ENCODE measurements at places on chromosomes 6 and 20.

- no peaks in the 10 kb centered on the region for H3K27me3 ChIP-seq
- no peak overlapping the region for H3K4me3 ChIP-seq
- H3K27ac ChIP-seq, result no peak overlapping the region
- H3K4me1 ChIP-seq, result peaks cover 21% of the 10 kb centered on the region
These were observed 162.8 kb downstream of the SCML4 start for GRCh38 chr6:107661291-107661690.

DNA sequence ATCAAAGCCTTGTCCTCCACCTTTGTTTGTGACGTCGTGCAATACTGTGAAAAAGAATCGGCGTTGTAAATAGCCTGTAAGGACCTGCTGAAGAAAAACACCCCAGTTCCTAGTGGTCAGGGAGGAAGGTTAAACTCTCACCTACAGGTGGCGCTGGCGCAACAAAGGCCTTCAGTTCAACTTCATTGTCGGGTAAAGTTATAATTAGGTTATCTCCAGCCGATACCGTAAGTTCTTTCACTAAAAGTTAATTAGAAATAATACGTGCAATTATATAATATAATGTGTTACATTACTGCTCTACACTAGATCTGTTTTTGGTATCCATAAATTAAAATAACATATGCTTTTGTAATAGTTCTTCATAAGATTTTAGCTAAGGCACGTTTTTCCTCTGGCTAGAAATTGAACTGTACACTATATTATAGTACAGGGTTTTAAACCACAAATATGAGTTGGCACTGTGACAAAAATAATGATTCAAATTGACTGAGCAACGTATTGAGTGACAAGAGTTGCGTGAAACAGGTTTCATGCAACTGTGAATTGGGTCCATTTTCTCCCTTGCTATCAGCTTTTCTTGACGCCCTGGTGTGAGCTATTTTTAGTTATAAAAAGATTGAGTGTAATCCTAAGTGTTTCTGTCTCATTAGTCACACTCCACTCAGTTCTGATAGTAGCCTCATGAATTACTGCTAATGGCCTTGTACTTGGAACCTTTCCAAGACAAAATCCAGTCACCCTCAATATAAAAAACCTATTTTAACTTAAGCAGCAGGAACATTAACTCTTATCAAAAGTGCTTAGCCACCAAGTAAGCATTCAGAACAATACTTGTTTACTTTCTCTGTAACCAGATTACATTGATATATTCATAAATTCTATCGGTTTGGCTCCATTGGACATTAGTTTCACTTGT, 62.3 kb downstream of the KIAA0319 start:
- peak; percentile 45 for DNase-seq
- no peak overlapping the region for H3K27ac ChIP-seq
- H3K27me3 ChIP-seq, result no peaks in the 10 kb centered on the region
- H3K4me1 ChIP-seq, result peaks cover 5% of the 10 kb centered on the region

- H3K4me3 ChIP-seq, result no peak overlapping the region
- H3K27me3 ChIP-seq, result no peaks in the 10 kb centered on the region
- DNase-seq, result no peak
- H3K36me3 ChIP-seq, result no peaks in the 10 kb centered on the region
- H3K4me1 ChIP-seq, result no peaks in the 10 kb centered on the region
These were observed 48.7 kb upstream of the CITED2 start for GRCh38 chr6:139423037-139423703.

GRCh38 chr6:110990840-110991576, 9.2 kb downstream of the RPF2 start:
- no peak overlapping the region for H3K27ac ChIP-seq
- no peak for DNase-seq
- H3K4me3 ChIP-seq, result no peak overlapping the region

All from naive thymus-derived CD4-positive, alpha-beta T cell (primary cell).